ENCODE measurements at places on chromosomes 13 and 19. TPM values are rescaled to one million over a fixed set of nuclear protein-coding genes. Genes with fewer than 3 reads are reported as not detected.

Gene GATAD2A
- 36.6 TPM for total RNA-seq

Gene NCCRP1
- total RNA-seq, result 1.5 TPM

Gene CGB5
- total RNA-seq, result 0.61 TPM

Gene CLEC17A
- total RNA-seq, result not detected

Gene HNRNPM
- total RNA-seq, result 306 TPM

Gene ZNF132
- total RNA-seq, result 0.09 TPM

Gene KLK14
- 0.17 TPM for total RNA-seq

Gene FAAP24
- total RNA-seq, result 13.4 TPM

Gene BCKDHA
- total RNA-seq, result 43.6 TPM

Gene IGSF23
- 0.53 TPM for total RNA-seq

Gene MEF2B
- total RNA-seq, result 1.0 TPM

Gene ZNF534
- not detected for total RNA-seq
